ENCODE measurements at places on chromosomes 5 and 9.

DNA sequence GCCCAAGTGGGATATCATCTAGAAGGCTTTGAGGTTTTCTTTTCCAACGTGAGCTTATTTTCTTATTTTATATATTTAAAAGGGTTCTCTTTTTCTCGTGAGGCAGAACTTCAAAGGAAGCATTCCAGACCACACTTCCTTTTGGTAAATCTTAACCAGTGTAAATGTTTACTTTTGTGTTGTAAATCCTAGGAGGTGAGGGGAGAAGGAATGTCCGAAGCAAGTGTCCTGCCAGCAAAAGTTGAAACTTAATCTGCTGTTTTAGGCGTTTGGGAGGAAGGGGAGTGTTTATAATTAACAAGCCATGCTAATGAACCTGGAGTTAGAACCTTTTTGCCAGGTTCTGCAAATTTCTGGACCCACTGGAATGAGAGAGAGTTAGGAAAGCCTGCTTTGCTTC is 37.9 kb downstream of the WWC1 start:
- no peak for DNase-seq

- no peak for DNase-seq
These were observed 159.1 kb downstream of the LURAP1L start for GRCh38 chr9:12933957-12934356.

- no peak for DNase-seq
These were observed 100.8 kb downstream of the CTNND2 start for GRCh38 chr5:11803436-11803835.

DNA sequence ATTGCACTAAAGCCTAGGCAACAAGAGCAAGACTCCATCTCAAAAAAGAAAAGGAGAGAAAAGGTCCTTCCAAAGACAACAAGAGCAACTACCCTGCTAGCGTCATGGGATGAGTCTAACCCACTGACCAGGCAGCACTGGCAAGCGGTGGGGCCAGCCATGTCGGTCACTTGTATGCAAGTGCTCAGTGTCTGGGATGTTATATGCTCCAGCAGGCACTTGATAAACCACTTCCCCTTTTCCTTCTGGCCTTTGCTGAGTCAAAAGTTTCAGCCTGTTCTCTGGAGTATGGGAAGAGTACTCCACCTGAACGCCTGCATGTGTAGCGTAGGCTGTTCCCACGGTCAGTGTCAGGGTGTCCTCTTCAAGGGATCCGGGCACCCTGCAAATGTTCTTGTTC is 9.2 kb upstream of the MXD3 start:
- no peak for DNase-seq

- no peak for DNase-seq
These were observed 1366.1 kb upstream of the CDH9 start for GRCh38 chr5:28404363-28405071.

DNA sequence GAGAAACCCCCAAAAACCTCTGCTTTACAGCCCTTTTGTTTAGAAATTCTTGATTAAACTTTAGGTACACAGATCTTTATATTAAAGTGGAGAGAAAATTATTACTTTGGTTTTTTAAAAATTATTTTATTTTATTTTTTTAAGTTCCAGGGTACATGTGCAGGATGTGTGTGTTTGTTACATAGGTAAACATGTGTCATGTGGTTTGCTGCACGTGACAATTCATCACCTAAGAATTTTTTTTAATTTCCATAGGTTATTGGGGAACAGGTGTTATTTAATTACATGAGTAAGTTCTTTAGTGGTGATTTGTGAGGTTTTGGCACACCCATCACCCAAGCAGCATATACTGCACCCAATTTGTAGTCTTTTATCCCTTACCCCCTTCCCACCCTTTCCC is 581.7 kb downstream of the CSNK1G3 start:
- DNase-seq: no peak

DNA sequence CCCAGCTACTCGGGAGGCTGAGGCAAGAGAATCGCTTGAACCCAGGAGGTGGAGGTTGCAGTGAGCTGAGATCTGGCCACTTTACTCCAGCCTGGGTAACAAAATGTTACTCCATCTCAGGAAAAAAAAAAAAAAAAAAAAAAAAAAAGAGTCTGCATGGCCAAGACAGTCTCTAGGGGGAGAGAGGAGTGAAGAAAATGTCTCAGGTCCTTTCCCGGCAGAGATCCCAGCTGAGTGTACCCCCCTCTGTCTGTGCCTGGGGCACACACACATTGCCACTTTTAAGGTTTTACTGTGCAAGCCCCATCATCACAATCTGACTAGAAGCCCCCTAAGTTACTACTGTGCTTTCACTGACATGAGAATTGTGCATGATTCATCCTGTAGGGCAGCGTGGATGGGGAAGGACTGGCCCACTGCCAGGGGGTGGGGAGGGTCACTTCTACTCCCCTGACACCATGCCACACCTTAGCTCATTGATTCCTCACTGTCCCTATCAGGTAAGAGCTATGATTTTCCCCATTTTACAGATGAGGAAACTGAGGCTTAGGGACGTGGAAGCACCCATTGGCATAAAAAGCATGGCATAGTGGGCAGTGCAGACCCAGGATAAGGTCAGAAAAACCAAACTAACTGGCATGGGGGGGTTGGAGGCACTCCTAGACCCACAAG is 102.3 kb upstream of the LARP1 start:
- no peak for DNase-seq

- DNase-seq: no peak
These were observed 5.0 kb upstream of the GPRIN1 start for GRCh38 chr5:176614805-176615478.

GRCh38 chr9:94181408-94182181 is 77.5 kb upstream of the ZNF169 start:
- DNase-seq: no peak

DNA sequence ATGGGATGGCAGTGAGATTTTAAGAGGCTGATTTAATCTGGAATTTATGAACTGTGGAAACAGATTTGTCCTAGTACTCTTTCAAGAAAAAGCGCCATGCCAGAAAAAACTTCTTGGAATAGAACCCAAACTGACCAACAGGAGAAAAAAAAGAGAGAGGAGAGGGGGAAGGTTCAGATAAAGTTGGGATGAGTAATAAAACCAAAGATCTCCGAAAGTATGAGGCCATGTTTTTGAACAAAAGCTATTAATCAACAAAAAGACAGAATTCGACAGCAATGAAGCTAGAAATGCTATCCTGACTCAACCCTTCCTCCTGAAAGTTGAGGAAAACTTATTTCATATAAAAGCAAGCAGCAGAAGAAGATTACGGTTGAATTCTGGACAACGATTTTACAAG is 135.5 kb downstream of the CEMIP2 start:
- DNase-seq: no peak

GRCh38 chr5:14019768-14020290 is 75.3 kb upstream of the DNAH5 start:
- no peak for DNase-seq

- no peak for DNase-seq
These were observed 2.9 kb downstream of the NAA35 start for GRCh38 chr9:85943757-85944430.

DNA sequence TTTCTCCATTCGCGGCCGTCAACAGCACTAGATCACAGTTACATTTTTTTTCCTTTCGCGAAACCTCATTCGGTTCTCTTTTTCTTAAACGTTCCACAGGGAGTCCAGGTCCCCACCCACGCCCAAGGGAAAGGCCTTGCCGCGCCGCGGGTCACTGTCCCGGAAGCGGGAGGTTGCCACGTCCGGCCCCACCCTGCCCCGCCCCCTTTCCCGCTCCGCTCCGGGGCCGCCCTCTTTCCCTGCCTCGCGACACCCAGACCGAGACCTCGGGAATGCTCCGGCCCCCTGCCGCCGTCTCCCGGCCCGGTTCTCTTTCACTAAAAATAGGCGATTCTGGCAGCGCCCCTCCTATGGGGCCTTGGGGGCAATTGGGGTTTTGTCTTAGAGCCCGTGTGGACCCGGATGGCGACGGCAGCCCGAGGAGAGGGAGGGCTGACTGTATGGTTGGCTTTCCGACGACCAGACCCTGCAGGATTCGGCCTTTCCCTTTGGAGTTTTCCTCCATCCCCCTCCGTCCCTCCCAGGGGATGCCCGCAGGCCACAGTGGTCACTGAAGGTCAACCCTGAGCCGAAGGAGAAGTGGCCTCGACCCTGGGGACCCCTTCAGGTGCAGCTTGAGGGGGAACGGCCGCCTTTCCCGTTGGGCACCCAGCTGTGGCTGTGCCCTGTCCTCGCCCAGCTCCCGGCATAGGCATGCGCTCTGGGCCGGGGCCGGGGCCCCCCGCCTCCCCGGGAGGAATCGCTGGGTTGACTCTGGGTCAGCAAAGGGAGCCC is 2.8 kb upstream of the RACK1 start:
- peak; percentile 69 for DNase-seq

DNA sequence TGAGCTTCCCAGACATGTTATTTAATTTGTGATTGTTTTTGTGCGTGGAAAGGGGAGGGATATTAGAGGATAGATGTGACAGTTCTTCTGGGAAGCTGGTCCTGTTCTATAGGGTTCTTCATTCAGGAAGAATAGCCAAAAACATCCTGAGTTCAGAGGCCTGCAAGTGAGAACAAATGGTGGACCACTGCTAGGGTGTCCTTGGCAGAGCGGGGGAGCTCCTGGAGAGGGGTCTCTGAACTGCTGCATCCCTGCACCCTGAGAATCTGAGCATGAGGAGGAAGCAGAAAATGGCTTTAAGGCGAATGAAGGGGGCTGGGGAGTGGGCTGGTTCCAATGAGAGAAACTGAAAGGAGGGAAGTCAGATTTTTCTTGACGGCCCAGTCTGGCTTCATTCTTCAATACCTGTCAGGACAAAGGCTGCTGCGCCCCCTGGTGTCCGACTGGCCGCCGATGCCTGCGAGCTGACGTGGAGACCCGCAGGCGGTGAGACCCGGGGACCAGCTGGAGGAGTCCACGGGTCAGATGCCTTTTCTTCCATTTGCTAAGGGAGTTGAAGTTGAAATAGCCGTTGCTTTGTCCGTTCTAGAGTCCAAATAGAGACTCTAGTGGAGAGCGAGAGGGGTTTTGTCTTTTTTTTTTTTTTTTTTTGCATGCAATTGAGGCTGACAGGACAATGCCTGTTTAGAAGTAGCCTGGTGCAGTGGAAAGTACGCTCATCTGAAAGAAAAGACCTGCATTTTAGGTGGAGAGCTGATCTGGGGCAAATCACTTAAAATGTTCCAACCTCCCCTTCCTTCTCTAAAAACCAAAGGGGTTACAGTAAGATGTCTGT is 39.5 kb upstream of the NFIB start:
- DNase-seq: peak; percentile 66

DNA sequence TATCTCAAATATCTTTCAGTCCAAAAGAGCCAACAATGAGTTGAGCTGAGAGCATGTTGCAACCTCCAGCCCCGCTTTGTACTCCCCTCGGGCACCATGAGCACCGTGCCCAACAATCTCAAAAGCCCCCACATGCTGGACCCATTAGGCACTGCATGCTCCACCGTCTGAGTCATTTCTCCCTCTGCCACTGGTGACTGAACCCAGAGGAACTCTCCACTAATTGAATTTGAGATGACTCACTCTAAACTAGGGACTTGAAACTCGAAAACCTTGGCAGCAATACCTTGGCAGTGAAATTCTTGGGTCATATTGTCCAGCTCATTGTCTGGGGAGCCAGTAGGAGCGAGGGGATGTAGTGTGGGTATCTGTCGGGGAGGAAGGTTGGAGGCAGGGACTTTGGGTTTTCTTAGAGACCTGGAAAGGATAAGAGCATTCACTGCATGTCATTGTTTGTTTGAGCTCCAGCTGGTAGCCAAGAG is 49.9 kb upstream of the SLIT3 start:
- no peak for DNase-seq

- DNase-seq: no peak
These were observed 39.6 kb upstream of the SLC6A19 start for GRCh38 chr5:1161833-1162229.

- no peak for DNase-seq
These were observed 290.1 kb upstream of the CDH9 start for GRCh38 chr5:27328480-27328879.

- DNase-seq: no peak
These were observed 14.9 kb upstream of the GABRG2 start for GRCh38 chr5:162052676-162053075.

- no peak for DNase-seq
These were observed 86.1 kb downstream of the TLE4 start for GRCh38 chr9:79657891-79658290.

DNA sequence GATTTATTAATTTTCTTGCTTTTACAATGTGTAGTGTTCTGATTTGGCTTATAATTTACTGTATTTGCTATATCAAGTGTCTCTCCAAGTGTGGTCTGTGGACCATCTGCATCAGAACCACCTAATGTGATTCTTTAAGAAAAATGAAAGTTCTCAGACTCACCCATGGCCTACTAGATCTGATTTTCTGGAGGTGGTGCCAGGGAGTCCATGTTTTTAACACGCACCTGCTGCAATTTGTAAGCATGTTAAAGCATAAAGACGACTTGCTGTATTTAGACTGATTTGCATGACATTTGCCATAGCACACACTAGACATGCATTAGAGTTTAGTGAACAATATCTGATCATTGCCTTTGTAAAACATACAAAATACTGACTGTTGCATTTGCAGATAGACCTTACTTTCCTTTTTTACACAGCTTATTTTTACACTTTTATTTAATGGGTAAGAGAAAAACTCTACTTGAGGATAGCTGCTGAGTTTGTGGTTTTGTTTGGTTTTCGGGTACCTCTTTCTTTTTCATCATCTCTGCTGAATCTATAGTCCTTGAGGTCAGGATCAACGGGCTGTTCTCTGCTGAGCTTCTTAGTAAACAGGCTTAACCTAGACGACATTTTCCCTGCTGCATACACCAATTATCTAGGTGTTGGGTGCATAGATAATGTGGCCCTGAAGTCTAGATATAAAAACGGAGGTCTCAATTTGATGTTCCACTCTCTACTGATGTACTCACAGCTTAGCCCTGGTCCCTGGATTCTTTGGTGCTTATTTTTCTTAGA is 138.0 kb upstream of the ZNF366 start:
- DNase-seq: no peak

DNA sequence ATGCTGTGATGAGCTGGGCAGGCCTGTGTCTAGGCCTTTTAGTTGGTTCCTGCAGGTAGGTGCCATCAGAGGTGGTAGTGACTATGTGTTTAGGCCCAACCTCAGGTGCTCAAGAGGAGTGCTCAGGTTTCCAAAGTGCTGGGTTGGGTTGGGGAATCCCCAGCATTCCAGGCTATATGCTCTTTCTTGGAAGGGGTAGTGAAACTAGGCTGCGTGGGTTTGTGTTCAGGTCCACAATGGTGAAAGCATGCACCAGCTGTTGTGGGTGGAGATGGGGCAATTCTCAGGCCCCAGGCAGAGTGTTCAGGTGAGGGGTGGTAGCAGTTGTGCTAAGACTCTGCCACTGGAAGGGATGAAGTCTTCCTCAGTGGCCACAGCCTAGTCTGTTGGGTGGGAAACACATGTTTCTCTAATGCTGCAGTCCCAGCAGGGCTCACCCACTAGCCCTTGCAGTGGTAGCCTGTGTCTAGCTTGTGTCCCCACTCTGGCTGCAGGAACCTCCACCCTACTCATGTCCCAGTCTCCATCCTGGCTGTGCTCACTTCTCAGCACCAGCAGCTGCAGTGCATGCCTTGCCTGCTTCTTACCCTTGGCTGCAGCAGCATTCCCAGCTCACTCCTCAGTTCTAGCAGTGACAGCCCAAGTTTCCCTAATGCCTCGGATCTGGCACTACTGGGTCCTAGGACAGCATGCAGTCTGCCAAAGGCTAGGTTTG is 78.9 kb downstream of the FAM170A start:
- no peak for DNase-seq
